ENCODE measurements at places on chromosomes 7 and 10.
A peak's percentile ranks its signal among the peaks of the same experiment; 100 is the strongest.

- DNase-seq = no peak
Measured at GRCh38 chr10:60521974-60522405, 132.3 kb upstream of the ANK3 start.

DNA sequence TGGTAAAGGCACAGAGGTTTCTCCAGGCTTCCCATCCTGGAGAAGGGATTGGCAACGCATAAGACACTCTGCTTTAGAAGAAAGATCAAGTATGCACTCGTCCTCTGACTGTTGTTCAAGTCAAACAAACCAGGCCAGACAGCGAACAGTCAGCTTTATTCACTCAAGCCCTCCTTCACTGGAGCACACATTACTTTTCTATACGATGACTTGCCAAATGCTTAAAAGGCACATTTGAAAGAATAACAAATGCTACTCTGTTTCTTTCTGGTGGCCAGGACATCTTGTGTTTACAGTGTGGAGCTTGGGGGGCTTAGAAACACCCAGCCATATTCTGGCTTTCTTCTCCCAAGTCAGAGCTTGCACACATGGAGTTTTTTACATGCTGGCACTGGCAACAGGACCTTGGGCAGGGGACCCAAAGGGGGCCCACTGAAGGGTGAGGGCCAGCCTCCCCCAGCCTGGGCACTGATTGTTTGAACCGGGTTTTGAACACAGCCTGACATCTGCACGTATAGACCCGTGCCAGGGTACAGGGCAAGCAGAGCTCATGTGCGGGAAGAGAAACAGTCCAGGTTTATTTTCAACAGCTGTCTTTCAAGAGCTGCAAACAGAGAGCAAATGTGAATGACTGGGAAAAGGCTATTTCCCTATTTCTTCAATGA, 33.3 kb upstream of the FGFR2 start:
- no peak for DNase-seq

DNA sequence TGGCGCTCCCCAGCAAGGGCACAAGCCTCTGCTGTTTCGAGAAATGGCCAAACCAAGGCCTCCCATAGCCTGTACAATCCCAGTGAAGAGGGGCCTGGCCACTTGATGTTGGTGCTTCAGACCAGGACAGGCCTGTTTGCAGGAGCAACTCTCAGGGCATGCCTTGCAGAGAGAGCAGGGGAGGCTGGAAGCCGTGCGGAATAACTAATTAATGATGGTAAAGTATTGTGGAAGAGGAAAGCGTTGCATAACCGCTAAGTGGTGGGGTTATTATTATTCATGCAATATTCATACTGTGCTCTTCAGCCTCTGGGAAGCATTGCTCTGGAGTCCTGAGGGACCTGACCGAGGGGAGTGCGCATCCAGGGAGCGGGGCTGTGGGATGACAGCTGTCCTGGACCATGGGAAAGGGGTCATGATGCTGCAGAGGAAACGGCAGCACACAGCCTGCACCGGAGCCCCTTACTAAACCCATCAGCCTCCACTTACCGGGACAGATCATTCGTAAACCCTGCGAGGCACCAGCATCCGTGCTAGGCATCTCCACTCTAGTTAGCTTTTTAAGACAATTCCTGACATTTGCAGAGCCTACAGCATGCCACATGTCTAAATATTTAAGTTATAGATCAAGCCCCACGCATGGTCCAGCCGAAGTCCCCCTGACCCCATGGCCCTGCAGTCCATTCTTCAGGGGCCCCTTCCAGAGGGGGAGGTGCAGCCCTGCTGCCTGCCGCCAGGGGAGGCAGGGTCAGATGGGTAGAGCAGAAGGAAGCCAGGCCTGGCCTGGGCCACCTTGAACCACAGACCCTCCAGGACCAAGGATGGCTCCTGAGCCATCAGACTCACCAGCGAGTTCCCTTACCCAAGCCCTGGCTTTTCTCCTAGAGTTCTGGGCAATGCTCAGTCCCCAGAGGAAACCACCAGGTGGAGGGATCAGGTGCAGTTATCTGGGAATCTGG, 11.6 kb downstream of the TMEM273 start:
- no peak for DNase-seq

- DNase-seq = peak; percentile 93
Measured at GRCh38 chr10:117541909-117542705, 439 bp upstream of the EMX2 start.

GRCh38 chr7:26178272-26178960, 22.1 kb downstream of the HNRNPA2B1 start:
- DNase-seq = no peak

- no peak for DNase-seq
Measured at GRCh38 chr10:49112098-49112497, 3.2 kb downstream of the VSTM4 start.

GRCh38 chr7:92997152-92997551, 120.6 kb downstream of the SAMD9 start:
- no peak for DNase-seq

GRCh38 chr10:27679369-27679912, 66.2 kb downstream of the MKX start:
- DNase-seq = no peak

GRCh38 chr10:2202401-2202800, 465.1 kb upstream of the ADARB2 start:
- DNase-seq = no peak

DNA sequence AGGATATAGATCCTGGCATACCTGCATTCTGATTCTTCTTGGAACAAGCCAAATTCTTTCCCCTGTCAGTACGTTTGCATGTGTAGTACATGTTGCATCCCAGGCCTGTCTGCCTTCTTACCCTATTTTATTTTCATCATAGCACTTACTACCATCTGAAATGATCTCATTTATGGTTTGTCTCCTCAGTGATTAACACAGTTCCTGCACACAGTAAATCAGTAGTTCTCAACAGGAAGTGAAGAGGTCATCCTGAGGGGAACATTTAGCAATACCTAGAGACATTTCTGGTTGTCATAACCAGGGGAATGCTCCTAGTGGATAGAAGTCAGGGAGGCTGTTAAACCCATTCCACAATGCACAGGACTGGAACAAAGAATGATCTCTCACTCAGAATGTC, 38.2 kb upstream of the SLC26A4 start:
- DNase-seq = peak; percentile 60

DNA sequence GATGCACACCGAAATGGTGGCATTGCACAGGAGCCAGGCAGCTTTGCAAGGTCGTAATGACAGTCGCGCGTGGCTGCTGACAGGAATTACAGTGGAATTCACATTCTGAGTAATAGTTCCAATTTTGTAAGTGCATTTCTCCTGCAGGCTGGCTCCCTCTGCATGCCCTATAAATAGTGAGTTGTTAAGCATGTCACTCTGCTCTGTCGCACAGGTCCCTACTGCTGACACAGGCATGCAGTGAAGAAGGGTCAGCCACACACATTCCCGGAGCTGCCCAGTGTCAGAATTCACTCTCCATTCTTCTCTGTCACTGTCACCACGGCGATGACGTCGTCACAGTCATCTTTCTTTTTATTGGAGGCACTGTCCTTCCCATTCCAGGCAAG, 49.2 kb upstream of the SHH start:
- no peak for DNase-seq

DNA sequence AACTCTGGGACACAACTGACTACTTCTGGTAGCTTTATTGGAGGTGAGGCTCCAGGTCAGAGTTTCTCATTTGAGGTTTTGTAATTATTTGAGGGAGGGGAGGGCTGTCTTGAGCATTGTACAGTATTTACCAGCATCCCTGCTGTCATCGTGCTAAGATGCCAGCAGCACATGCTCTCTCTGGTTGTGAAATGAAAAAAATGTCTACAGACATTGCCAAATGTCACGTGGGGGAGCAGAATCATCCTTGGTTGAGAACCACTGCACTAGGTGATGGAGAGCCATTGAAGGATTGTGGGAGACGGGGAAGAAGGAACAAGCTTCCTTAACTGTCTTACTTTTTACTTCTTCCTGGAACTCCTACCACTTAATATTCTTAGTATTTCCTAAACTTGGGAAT, 5.0 kb downstream of the SEPTIN7 start:
- no peak for DNase-seq

DNA sequence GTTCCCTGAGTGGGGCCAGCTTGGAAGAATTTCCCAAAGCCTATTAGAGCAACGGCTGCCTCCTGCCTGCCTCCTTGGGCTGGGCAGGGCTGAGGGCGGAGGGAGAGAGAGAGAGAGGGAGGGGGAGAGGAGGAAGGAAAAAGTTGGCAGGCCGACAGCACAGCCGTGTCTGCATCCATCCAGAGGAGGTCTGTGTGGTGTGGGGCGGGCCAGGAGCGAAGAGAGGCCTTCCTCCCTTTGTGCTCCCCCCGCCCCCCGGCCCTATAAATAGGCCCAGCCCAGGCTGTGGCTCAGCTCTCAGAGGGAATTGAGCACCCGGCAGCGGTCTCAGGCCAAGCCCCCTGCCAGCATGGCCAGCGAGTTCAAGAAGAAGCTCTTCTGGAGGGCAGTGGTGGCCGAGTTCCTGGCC, at the start of gene AQP1:
AQP1 (plus strand) TSS at position 293 of the 409 bp plus-strand sequence; CDS start at position 350, 57 bp downstream.
- DNase-seq = no peak

GRCh38 chr7:29370531-29371314, 176.1 kb downstream of the CHN2 start:
- no peak for DNase-seq

DNA sequence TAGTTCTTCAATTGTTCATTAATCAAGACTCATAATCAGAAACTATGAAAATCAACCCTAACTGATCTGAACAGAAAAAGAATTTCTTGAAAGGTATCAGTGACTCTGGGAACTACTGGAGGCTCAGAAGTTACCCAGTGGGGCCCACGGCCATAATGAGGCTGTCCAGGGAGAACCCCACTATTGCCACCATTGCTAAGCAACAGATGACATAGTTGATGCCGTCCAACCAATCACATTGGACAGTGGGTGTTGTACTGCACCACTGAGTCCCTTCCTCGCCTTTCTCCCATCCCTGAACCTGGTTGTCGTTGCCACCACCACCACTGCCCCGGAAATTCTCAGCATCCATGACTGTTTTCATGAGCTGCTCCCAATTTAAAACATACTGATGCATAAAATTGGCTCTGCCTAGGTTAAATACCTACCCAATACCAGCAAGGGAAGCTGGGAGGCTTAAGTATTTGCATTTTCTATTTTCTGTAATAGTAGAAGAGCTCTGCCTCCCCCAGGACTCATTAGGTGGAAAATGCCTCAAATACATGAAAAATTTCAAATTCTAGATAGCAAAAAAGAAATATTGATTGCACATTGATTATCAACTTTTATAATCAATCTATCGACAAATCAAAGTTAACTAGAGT, 26.7 kb upstream of the USP6NL start:
- DNase-seq = no peak

- peak; percentile 63 for DNase-seq
Measured at GRCh38 chr7:116259871-116260440, 49.6 kb downstream of the TES start.

GRCh38 chr10:48575901-48576300, 29.0 kb downstream of the ARHGAP22 start:
- DNase-seq = no peak

DNA sequence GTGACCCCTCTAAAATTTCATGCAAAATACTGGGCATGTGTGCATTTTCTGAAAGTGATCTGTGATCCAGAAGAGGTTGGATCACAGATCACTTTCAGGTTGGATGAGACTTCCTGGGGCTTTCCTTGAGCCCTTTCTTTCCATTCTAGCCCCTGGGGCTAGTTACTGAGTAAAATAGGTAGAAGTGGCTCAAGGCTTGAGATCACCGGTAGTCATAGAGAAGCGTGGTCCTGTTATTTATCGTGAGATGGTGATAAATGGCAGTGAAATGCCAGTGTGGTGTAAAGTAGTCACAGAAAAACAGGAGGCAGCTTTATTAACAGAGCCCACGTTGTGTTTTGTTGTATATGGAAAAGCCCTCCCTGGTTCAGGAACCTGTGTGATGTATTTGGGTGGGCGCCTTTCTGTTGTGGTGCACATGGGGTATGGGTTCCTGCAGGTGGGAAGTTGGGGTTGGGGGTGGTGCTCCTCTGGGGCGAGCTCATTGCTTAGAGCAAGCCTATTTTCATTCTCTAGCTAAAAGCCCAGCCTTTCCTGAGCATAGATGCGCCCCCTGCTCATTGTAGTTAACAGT, 34.0 kb upstream of the SH2D4B start:
- no peak for DNase-seq

GRCh38 chr10:104376784-104377300, 23.2 kb downstream of the CFAP58 start:
- no peak for DNase-seq

- no peak for DNase-seq
Measured at GRCh38 chr7:41688012-41688625, 14.8 kb downstream of the INHBA start.

DNA sequence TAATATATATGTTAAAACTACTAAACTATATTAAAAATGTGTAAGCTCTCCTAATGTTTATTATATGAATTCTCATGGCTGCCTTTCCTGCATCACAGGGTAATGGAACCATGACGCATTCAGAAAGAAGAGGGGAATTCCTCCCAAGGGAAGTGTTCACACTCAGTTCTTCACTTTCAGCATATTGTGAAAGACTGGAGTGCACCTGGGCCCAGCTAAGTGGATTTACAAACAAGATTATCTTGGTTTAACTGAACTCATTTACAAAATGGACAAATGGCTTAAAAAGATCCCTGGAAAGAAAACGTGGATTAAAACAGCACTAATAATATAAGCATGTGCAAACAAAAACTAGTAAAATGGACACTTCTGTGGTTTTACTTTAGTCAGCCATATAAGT, 149.8 kb downstream of the DOCK4 start:
- DNase-seq = no peak

DNA sequence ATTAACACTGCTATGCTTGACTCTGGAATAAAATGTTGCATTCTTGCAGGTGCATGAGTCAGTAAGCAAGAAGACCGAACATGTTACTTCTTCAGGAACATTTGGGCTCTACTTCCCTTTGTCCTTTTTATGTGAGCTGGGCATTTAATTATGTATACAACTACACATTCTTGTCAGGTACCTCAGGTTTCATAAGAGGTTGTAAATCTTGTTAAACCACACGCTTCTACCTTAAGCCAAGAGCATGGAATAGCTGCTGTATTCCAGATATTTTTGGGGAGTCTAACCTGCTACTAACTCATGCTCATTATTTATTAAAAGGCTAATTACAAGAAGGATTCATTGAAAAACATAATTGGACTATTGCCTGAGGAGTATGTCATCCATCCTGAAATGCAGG, 414.2 kb upstream of the KLF6 start:
- DNase-seq = no peak

GRCh38 chr7:17939211-17939605, 1.1 kb downstream of the SNX13 start:
- DNase-seq = no peak

GRCh38 chr7:18778594-18778993, 283.0 kb downstream of the HDAC9 start:
- DNase-seq = peak; percentile 75

GRCh38 chr7:1675673-1676549, 5.8 kb downstream of the ELFN1 start:
- DNase-seq = no peak

DNA sequence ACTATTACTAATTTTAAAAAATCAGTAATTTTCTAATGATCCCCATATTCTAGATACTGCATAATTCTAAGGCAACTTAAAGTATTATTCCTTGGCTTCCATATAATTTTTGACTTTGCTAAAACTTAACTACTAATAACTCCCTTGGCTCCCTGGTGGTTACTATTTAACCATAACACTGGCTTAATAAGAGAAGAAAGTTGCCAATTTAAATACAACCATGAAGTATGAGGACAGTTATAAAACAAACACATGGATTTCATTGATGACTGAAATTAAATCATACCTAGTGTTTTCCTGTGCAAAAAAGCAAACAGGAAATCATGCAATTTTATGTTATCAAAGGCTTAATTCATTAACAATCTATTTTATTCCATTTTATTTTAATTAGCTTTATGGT, 1073.9 kb downstream of the GRM8 start:
- no peak for DNase-seq

GRCh38 chr10:132319853-132320653, 11.9 kb upstream of the LRRC27 start:
- DNase-seq = peak; percentile 57

- DNase-seq = no peak
Measured at GRCh38 chr7:129667551-129667950, 56.0 kb downstream of the NRF1 start.
